ENCODE measurements at places on chromosomes 4 and X. TPM values are rescaled to one million over a fixed set of nuclear protein-coding genes. Genes with fewer than 3 reads are reported as not detected.

TREX2 gene
- total RNA-seq: not detected

ZNF157 gene
- 0.25 TPM for total RNA-seq

AMELX gene
- total RNA-seq: not detected

CXCL11 gene
- total RNA-seq: not detected

ZCCHC4 gene
- total RNA-seq: 9.7 TPM

C4orf33 gene
- 3.6 TPM for total RNA-seq

XPNPEP2 gene
- total RNA-seq: not detected

TMEM156 gene
- total RNA-seq: not detected

MEPE gene
- total RNA-seq: not detected

SULT1E1 gene
- not detected for total RNA-seq

SPANXN3 gene
- total RNA-seq: not detected

CCDC110 gene
- total RNA-seq: 0.98 TPM

DLG3 gene
- total RNA-seq: 28.0 TPM

DNA sequence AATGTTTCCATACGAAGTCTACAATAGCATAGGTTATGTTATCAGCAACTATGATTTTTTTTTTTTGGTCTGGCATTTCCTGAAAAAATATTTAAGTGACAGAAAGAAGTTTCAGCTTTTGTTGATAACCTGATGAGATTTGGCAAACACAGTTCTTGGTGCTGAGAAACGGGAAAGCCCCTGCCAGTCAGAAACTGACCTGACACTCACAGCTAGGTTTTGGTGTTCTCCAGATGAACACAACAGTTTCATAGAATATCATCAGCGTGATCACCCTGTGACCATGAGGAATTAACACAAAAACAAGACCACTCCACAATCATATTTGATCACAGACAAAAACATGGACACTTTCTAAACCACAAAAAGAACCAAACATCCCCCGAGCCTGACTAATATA lies 152.5 kb upstream of the DCAF8L1 start:
- DNase-seq: no peak

- DNase-seq: no peak
Observed at GRCh38 chrX:83759872-83760271, 101.1 kb upstream of the CYLC1 start.

DNA sequence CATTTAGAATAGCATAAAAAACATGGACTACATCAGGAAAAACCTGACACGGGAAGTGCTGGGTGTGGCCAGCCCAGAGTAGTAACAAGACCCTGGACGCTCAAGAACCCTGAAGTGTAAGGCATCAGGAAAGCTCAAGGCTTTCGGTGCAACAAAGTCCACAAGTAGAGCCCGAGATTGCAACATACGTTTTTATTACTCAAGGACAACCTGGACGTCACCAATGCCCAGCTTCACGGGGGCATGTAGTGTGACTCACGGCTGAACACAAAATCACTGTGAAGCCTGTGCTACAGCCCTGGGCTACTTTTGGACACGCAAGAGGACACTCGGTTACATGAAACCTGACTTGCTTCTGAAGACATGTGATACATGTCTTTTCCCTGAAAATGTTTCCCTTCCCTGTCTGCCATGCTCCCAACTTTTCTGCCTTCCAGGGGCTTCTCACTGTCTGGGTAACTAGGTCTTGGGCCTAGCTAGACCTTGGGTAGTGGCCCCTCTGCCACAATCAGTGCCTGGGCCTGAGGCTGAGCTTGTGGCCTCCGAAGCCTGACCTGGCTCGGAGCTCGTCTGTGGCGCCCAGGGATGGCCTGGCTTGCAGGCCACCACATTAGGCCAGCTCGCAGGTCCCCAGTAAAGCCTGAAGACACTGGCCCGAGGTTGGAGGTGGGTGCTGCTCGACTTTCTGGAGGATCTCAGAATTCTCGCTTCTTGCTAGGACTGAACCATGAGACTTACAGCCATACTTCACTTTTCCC lies 9.2 kb downstream of the IRAK1 start:
- DNase-seq: no peak

- DNase-seq: no peak
Observed at GRCh38 chrX:78886550-78886949, 58.6 kb upstream of the P2RY10 start.

DNA sequence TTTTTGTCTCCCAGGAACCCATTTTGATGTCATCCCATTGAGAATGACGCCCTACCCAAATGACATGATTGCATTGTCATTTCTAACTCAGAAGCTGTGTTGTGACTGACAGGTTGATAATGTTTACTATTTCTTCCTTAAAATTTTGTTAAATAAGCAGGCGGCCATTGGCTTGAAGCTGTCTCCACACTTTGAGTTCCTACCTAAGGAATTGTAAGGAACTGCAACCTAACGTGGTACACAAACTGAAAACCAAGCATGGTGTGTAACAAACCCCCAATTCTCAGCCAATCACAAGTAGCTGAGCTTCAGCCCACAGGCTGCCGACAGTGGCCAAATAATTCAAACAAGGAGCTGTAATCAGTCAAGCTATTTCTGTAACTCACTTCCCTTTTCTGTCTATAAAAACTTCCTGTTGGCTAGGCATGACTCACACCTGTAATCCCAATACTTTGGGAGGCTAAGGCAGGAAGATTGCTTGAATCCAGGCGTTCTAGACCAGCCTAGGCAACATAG lies 2.9 kb upstream of the MND1 start:
- no peak for DNase-seq

- DNase-seq: no peak
Observed at GRCh38 chrX:40485102-40485826, 95.5 kb upstream of the ATP6AP2 start.

DNA sequence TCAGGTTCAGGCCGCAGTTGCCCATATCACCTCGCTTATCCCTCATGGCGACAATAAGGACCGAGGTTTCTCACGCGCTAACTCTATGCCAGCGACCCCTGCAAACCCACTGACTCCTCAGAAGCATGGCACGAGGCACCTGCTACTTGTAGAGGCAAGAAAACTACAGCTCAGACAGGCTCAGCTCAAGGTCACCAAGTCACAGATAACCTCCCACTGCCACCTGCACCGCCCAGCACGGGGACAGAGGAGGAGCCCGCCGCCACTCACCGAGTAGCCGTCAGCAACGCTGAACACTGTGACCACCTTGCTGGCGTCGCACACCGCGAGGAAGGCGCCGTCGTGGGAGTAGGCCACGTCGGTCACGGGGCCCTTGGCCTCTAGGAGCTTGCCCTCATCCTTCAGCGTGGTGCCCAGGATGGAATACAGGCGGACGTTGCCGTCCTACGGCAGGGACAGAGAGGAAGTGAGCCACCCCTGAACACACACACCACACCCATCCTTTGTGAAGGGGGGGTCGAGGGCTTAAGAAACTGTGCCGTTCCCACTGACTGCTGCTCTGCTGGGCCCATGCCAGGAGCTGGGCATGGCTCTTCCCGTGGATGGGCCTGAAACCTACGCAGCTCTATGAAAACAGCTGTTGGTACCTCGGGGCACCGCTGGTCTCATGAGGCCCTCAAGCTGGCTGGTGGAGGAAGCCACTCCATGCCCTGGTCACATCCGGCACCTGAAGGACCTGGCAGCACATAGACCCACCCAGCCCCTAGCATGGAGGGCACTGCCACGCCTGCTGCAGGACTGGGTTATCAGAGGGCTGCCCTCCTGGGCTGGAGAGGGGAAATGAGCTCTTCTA lies 38.9 kb downstream of the WDR1 start:
- no peak for DNase-seq

DNA sequence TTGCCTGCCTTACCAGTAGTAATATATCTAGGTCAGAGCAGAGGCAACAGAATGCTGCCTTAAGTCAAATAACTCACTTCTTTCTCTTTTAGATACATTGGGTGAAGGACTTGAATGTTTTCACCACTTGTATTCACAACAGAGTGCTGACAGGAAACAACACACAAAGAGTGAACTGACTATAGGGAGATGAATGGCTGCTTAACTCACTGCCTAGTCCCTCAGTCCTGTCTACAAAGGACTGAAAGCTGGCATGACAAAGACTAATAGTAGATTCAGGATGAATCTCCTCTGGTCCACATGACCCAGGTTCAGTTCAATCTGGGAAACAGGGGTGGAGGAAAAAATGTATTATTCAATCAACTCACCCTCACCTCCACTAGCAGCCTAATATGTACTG lies 134.2 kb downstream of the GALNTL6 start:
- no peak for DNase-seq

DNA sequence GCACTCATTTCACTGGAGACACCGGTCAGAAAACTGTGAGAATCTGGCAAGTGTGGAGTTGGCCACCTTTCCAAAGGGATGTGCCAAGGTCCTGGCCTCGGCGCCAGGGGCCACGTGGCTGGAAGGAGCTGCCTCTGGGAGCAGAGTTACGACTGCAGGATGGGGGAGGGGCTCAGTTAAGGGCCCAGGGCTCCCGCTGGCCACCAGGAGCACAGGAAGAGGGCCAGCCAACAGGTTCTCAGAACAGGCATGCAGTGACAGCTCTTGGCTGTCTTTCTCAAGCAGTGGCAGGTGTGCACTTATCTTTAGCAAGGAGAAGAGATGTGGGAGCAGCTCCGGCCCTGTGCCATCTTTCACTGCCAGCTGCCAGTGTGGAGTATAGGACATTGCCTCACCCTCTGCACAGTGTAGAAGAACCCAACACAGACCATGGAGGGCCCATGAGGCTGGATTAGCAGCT lies 115.9 kb upstream of the RBPJ start:
- no peak for DNase-seq

DNA sequence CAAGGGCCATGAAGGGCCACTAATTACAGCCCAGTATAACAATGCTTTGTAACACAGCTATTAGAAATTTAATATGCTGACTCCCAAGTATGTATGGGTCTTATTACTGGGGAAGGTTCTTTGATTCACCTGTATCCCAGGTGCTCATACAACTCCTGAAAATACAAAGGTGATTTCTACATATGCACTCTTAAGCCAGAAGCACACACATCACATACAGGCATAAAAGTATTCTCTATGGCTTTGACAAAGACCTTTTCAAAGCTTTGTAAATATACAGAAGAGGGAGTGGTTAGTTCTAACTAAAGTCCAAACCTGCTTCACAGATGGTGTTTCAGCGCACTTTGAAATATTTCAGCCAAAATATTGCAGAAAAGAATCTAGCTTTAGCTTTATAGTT lies 191.5 kb downstream of the SNCA start:
- DNase-seq: no peak

GRCh38 chr4:35175894-35176293 lies 1068.4 kb downstream of the ARAP2 start:
- no peak for DNase-seq

- DNase-seq: no peak
Observed at GRCh38 chr4:112036886-112037285, 108.4 kb upstream of the FAM241A start.

DNA sequence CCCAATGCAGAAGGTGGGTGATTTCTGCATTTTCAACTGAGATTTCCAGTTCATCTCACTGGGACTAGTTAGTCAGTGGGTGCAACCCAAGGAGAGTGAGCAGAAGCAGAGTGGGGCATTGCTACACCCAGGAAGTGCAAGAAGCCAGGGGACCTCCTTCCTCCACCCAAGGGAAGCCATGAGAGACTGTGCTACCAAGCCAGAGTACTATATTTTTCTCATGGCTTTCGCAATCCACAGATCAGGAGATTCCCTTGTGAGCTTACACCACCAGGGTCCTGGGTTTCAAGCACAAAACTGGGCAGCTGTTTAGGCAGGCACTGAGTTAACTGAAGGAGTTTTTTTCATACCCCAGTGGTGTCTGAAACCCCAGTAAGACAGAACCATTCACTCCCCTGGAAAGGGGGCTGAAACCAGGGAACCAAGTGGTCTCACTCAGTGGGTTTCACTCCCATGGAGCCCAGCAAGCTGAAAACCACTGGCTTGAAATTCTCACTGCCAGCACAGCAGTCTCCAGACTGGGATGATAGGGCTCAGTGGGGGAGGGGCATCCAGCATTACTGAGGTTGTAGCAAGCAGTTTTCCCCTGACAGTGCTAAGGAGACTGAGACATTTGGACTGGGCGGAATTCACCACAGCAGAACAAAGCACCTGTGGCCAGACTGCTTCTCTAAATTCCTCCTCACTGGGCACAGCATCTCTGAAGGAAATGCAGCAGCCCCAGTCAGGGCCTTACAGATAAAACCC lies 903.4 kb downstream of the TECRL start:
- DNase-seq: no peak

DNA sequence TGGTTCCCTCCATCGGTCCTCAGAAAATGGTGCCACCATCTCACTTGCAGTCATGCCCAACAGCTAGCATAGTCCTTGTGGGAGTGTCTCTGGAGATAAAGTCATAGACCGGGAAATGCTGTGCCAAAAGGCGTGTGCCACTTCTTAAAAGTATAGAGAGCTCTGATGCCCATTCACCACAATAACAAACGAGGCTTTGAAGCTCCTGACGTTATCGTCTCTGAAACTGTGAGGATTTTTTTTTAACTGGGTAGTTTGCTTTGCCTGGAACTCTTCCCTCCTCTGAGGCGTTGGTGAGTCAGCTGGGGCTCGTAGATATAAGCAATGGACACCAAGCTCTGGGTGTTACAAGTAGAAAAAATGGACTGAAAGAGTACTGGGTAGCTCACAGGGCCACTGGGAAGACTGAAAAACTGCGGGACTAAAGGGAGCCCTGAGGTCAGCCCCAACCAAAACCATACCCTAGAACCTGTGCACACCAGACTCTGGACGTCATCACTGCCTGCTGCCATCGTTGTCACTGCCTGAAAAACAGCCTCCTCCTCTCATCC lies 89.4 kb upstream of the TRIM2 start:
- no peak for DNase-seq

DNA sequence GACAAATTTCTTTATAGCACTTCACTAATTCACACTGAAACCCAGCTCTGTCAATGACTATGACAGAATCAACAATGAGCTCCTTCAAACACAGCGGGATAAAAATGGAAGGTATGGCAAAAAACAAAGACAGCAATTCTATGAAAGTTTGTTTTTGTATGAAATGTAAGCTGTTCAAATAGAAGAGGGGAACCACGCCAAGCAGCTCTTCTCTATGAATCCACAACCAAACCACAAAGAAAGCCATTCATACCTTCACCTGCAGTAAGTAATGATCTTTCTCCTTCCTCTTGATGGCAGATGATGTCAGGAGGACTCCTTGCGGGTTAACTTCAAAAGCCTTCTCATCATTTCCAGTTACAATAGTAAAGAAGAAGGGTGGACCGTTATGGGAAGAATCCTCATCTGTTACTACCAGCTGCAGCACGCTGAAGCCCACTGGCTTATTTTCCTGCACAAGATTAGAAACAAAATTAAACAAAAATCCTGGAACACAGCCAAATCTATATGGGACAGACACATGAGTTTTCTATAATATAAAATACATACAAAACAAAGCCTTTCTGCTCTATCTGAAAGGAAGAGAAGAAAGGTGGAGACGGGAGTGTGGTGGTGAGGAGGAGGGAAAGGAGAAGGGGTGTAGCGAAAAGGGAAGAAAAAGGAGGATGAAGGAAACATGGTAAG lies 48.9 kb upstream of the MTNR1A start:
- no peak for DNase-seq

- no peak for DNase-seq
Observed at GRCh38 chr4:53608649-53609048, 17.4 kb upstream of the LNX1 start.
